ENCODE measurements at places on chromosomes 6 and 20.

GRCh38 chr20:58906894-58907293 is 54.4 kb downstream of the GNAS start:
- no peak for DNase-seq

DNA sequence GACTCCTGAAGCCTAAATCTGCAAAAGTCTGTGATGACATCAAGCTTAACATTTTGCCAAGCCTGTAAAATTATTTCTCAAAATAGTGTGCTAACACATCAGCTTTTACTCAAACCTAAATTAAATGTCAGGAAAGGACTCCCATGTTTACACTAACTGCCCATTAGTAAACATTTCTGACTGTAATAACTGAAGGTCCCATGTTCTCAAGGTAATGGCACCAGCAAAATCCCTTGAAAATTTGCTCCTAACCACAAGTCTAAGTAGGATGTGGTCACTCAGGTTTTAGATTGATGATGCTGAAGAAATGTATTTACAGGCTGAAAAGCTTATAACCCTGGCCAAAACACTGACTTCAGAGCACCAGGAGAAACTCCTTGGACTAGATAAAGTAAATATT is 33.0 kb downstream of the BACH2 start:
- DNase-seq, result no peak

DNA sequence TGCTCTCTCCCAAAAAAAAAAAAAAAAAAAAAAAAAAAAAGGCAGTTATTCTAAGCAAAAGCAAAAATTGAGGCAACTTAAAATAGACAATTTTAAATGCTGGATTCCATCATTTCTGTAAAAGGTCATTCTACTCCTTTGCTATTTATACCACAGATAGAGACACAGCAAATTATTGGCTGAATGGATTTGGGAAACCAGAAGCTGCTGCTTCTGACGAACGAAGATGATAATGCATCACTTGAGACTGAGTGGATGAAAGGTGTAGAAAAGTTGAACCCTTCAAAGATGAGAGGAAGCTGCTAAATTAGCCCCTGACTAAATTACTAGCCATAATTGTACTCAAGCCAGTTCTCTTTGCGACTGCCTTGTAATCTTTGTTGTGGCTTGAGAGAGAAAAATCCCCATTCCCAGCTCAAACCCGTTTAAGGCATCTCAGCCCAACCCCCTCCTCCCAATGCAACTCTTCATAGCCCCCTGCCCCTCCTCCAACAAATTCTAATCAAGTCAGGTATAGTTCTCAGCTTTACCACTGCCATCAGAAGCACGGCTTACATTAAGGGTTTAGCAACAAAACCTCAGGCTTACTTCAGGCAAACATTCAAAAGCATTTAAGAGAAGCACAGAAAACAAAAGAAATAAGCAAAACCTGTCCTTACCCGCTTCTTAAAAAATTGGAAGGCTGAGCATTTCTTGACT is 1.0 kb downstream of the SGK1 start:
- DNase-seq, result no peak

DNA sequence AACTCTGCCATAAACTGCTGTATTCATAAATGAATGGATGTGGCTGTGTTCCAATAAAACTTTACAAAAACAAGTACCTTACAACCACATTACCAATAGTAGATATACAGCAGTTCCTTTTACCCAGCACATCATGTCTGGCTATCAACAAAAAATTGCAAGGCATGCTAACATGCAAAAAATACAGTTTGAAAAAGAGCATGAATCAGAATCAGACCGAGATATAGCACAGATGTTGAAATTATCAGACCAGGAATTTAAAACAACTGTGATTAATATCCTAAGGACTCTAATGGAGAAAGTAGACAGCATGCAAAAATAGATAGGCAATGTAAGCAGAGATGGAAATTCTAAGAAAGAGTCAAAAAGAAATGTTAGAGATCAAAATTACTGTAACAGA is 8.4 kb upstream of the NUS1 start:
- no peak for DNase-seq

DNA sequence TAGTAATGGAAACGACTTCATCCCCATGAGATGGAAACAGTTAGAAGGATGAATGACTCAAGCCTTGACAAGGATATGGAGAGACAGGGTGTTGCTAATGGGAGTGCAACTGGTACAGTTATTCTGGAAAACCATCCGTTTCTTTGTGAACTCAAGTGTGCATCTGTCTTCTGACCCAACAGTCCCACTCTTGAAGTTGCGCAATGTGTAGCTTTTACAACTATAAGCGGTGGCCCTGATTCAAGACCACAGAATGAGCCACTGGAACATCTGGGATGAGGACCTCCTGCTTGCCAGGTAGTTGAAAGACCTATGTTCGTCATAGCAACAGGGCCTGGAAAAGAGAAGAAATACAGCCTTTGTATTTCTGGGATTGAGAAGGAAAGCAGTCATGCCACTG is 115.8 kb upstream of the GMDS start:
- DNase-seq, result no peak

DNA sequence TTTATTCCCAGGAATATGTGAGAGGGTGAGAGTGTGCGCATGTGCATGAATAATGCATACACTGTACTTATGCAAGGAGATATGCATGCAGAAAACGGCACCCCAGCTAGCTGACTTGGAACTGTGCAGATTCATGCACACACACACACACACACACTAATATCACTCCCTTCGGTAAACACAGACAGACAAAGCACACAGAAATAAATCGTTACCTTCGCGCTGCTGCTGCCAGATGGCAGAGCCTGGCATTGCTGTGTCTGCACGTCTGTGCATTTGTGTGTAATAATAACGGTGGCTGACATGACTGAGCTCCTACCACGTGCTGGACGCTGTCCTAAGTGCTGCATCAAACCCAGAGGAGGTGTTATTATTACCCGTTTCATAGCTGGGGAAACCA is 36.8 kb downstream of the PREX1 start:
- peak; percentile 93 for DNase-seq

- no peak for DNase-seq
Measured at GRCh38 chr6:30656513-30656912, 9.6 kb downstream of the C6orf136 start.

- DNase-seq, result no peak
Measured at GRCh38 chr6:35954333-35954732, 33.4 kb upstream of the SRPK1 start.

- DNase-seq, result no peak
Measured at GRCh38 chr20:62168890-62169435, 13.9 kb upstream of the MTG2 start.

- DNase-seq, result peak; percentile 88
Measured at GRCh38 chr6:92364948-92365541, 1054.3 kb downstream of the EPHA7 start.

DNA sequence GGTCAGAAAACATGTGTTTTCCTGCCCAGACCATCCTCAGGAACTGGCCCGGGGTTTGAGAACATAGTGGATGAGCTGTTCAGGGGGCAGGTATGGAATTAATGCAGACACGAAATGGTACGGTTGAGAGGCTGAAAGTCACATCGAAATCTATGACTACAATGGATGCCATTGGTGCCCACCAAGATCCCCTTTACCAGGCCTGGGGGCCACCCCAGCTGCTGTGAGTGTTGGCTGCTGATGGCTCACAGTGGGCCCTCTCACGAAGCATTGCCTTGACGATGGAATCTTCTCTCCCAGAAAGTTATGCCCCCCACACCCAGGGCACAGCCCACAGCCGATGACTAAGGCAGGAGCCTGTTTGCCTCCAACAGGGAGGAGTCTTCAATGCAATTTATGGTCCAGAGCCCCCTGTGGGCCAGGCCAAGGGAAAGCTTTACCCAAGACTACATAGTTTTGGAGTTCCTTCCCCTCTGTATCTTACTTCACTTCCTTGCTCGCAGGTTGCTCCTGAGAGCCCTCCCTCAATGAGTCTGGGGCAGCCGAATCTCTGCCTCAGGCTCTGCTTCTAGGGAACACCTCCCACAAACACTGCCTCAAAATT is 92.6 kb downstream of the BFSP1 start:
- no peak for DNase-seq

DNA sequence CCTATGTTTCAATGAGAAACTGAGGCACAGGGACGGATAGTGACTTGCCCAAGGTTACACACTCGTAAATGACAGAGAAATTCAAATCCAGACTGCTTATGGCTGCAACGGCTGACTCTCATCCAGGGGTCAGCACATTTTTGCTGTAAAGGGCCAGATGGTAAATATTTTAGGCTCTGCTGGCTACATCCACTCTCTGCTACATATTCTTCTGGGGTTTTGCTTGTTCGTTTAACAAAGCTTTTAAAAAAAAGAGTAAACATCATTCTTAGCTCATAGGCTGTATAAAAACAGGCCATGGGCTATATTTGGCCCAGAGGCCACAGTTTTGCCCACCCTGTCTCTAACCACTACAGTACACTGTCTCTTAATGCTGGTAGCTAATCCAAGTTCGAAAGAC is 103.4 kb downstream of the PREX1 start:
- no peak for DNase-seq

DNA sequence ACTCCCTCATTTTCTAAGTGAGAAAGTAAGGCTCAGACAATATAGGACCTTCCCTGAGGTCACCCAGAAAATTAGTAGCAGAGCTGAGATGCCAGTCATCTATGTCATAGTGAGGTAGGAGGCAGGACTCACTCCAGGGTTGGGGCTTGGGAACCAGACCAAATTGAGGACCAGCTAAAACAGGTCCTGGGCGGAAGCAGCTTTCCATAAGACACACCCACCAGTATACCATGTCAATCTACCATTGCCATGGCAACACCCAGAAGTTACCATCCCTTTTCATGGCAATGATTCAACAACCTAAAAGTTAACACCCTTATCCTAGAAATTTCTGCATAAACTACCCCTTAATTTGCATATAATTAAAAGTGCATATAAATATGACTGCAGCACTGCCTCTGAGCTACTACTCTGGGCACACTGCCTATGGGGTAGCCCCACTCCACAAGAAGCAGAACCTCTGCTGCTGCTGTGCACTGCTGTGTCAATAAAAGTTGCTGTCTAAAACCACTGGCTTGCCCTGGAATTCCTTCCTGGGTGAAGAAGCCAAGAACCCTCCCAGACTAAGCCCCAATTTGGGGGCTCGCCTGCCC is 30.3 kb upstream of the OCSTAMP start:
- DNase-seq, result no peak

- DNase-seq, result peak; percentile 100
Measured at GRCh38 chr6:156557251-156557910, 219.8 kb upstream of the ARID1B start.

DNA sequence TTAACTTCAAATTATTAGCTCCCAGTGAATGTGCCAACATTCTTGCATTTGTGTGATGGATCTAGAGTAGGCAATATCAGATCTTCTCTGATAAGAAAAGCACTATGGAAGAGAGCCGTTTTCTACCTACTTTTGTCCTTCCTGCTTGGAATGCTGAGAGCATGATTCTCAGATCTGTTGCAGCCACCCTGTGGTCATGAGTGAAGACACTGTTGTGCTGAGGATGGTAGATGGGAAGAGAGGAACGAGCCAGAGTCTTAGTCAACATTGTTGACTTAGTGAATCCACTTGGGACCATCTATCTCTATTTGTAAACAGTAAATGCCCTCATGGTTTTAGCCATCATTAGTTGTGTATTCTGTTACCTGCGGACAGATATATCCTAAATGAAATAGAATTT is 202.6 kb downstream of the CD109 start:
- no peak for DNase-seq

- DNase-seq, result peak; percentile 76
Measured at GRCh38 chr6:166402582-166403277, 20.0 kb upstream of the MPC1 start.

- no peak for DNase-seq
Measured at GRCh38 chr20:51219544-51219943, 196.6 kb upstream of the KCNG1 start.

- DNase-seq, result peak; percentile 74
Measured at GRCh38 chr6:105424175-105424783, 21.4 kb upstream of the PREP start.

DNA sequence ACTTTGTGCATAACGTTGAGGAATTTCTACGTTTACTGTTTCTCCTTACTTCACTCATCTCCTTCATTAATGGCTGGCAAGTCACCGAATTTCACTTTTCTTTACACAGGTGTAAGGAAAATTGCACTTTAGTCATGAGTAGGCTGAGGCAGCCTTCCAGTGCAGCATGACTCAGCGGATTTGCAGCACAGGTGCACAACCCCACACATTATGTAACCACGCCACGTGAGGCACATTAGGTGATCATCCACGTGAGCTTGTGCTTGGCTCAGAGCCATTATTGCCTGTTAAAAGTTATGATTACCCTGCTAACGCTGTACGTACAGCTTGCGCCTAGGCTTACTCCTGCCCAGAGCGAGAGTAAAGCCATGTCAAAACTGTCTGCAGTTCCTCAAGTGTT is 158.8 kb downstream of the NKAIN2 start:
- peak; percentile 100 for DNase-seq

GRCh38 chr6:158869826-158870648 is 50.9 kb upstream of the EZR start:
- peak; percentile 100 for DNase-seq

GRCh38 chr6:83998021-83998584 is 35.5 kb upstream of the MRAP2 start:
- DNase-seq, result no peak

DNA sequence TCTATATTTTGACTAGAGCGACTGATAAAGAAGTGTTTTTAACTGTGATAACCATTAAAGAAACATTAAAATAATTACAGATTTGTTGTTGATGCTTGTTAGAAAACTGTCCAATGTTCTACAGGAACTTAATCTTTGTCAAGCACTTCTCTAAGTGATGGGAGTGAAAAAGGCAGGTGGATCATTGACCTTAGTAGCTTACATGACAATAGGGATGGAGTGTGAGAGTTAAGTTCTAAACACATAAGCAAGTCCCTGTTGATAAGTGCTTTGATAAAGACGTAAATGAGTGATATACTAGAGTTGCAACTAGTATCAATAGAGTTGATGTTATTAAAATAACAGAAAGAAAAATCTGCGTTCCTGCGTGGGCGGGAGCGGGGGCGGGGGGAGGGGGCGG is 931.5 kb upstream of the EPHA7 start:
- peak; percentile 19 for DNase-seq

- DNase-seq, result no peak
Measured at GRCh38 chr20:16500197-16500596, 73.1 kb downstream of the KIF16B start.

DNA sequence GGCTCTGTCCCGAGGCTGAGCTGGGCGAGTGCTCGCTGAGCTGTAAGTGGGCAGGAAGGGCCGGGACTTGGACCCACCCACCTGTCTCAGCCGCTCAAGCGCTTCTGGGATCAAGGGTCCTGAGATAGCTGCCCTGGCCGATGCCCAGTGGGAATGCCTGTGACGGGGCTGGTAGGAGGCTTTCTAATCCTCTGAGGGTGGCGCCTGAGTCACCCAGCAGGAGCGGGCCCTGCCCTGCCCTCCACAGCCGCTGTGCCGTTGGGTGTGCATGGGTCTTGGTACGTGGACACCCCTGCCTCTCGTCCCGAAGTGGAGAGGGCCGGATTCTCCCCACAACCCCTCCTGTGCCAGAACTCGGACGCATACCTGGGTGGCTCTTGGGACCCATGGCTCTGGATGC is 43.1 kb upstream of the GATA5 start:
- DNase-seq, result no peak

GRCh38 chr6:20991910-20992309 is 457.7 kb downstream of the CDKAL1 start:
- no peak for DNase-seq

GRCh38 chr6:128567029-128567428 is 46.6 kb upstream of the PTPRK start:
- no peak for DNase-seq

GRCh38 chr6:44049989-44050871 is 77.0 kb downstream of the MRPL14 start:
- no peak for DNase-seq

GRCh38 chr20:51337126-51337805 is 205.3 kb downstream of the NFATC2 start:
- DNase-seq, result no peak

- peak; percentile 67 for DNase-seq
Measured at GRCh38 chr6:28105245-28105639, 19.2 kb upstream of the ZSCAN16 start.

Measured in NCI-H69 (cell line).